Left kidney (tissue), 8 donors: ENCODE measurements at places on chromosomes 1 and 21. TPM values are rescaled to one million over a fixed set of nuclear protein-coding genes. Genes with fewer than 3 reads are reported as not detected.

Gene C1orf210
- 21.1 TPM for polyA plus RNA-seq

Gene CFAP45
- polyA plus RNA-seq, result 3.8 TPM

Gene CD1B
- not detected for polyA plus RNA-seq

Gene LRRC53
- not detected for polyA plus RNA-seq

Gene PAPPA2
- 88.4 TPM for polyA plus RNA-seq

Gene DYRK3
- 8.0 TPM for polyA plus RNA-seq

Gene ARHGAP29
- polyA plus RNA-seq, result 96.2 TPM

Gene ST6GALNAC5
- polyA plus RNA-seq, result 3.0 TPM

Gene TMEM51
- 14.6 TPM for polyA plus RNA-seq

Gene C1orf21
- polyA plus RNA-seq, result 35.2 TPM

Gene S100A16
- polyA plus RNA-seq, result 87.2 TPM

Gene COL24A1
- polyA plus RNA-seq, result 1.8 TPM

Gene HCRTR1
- 0.13 TPM for polyA plus RNA-seq
